Left renal cortex interstitium (tissue), 4 donors: ENCODE measurements at places on chromosomes 1 and 21.

DNA sequence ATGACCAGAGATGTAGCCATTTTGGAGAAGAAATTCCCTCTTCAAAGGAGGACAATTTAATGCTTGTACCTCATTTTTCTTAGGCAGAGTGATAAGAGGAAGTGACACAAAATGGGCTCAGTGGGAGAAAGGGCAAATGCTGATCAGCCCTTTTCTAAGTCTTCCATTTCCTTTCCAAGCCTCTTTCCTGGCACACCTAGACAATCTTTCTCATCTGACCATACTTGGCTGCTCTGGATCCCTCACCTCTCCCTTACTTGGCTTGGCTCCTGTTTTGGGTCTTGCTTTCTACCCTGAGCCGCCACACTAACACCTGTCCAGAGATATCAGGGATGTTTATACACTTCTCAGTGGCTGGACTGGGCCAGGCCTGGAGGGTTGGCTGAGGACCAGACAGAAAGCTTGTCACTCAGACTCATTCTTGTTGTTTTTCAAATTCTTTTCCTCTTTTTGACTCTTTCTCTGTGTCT is 13.1 kb downstream of the TXNIP start:
- no peak for DNase-seq

- DNase-seq: no peak
These were observed 4.8 kb downstream of the GBP7 start for GRCh38 chr1:89171067-89171438.

GRCh38 chr1:232578651-232579195 is 51.2 kb downstream of the SIPA1L2 start:
- no peak for DNase-seq

DNA sequence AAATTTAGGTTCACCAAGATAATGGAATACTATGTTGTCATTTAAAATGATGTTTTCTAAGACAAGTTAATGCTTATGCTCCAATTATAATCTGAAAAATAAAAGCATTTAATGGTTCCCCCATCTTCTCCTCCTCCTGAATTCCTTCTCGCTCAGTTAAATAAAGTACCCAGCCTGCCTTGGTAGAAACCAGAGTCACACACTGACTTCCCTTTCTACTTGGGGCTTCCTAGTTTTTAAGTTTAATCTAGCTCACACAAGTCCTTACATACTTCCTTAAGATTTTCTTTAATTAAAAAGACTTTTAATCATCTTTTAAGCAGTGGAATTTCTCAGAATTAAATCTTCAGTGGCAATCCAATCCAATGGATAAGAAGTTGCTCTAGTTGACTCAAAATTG is 32.9 kb downstream of the CD58 start:
- DNase-seq: no peak

DNA sequence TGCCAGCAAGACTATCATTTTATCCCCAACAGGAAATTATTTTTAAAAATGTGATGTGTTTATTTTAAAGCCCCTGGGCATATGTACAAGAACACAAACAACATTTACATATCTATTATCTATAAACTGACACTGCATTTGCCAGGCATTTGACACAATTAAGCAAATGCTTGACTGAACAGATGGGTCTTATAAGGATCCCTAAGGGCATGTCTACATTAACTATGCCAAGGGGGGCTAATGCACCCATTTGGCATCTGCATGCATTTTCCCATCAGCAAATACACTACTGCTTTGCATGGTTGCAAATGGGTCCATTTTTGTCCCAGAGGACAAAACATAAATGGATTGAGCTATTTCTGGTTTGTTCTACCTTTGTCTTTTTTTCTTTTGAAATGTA is 884.8 kb upstream of the B3GALT2 start:
- no peak for DNase-seq

GRCh38 chr1:112701227-112702066 is 5.5 kb downstream of the RHOC start:
- DNase-seq: no peak

DNA sequence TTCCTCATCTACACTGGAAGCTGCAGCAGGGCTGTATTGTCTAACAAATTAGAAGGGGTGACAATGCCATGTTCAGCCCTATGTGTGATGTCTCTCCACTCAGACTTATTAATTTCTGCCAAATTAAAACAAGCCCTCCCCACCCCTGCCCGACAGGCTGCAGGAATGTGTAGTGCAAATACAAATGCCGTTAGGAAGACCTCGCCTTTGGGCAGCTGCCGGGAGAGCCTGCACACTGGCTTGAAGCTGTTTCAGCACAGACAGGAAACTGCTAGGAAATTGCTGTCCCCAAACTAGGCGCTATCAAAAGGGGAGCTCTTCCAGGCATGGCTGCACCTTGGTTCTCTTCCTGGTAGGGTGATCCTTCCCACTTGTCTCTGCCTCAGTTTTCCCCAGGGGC is 135.2 kb downstream of the ELAVL4 start:
- DNase-seq: no peak

- no peak for DNase-seq
These were observed 709.9 kb downstream of the KCNT2 start for GRCh38 chr1:195898373-195898772.

DNA sequence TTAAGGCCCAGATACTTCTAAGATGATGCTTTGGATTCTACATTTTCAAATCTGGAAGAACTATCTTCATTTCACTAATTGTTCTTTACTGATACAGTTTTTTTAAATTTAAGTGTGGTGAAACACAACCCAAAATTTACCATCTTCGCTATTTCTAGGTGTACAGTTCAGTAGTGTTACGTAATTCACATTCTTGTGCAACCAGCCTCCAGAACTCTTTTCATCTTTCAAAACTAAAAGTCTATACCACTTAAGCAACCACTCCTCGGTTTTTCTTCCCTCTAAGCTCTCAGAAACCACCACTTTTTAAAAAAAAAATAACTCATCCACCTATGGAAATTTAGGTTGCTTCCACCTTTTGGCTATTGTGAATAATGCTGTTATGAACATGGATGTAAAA is 220.7 kb downstream of the PDE4B start:
- DNase-seq: no peak

GRCh38 chr1:31788825-31789256 is 24.7 kb upstream of the ADGRB2 start:
- DNase-seq: no peak

DNA sequence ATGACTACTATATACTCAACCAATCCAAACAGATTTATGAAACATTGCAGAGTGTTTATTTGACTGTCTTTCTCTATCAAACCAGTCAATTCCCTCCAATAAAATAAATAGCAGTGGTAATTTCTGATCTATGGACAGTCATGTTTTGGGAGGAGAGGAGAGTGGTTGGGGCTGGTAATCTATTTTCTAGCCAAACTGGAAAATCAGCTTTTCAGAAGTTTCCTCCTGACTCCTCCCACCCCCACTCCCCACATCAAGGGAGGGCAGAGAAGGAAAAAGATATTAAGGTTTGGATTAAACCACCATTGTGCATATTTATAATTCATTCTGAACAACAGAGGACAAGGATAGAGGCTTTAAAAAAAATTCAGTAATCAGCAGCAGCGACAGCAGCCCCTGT is 69.4 kb upstream of the SOX13 start:
- no peak for DNase-seq

DNA sequence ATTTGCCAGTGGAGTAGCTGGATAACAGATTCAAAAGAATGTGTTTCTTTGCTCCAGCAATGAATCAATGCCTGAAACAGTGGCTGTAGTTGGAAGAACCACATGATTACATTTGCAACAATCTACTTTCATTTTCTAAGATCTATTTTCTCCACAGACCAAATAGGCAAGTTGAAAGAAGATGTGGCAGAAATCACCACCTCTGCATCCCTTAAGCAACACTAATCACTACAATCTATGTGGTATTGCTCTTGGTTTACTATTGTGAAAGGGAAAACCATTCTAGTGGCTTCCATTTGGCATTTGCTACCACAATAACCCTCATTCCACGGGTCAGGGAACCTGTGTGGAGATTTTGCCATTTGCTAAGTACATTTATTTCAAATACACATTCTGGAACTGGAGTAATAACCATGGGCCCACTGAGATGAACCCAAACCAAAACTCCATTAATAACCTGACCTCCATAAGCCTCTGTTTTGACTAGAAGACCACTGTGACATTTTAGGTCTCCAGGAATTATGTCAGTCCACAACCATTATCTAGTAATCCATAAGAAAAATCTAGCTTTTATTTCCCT is 66.3 kb downstream of the C1orf185 start:
- no peak for DNase-seq

DNA sequence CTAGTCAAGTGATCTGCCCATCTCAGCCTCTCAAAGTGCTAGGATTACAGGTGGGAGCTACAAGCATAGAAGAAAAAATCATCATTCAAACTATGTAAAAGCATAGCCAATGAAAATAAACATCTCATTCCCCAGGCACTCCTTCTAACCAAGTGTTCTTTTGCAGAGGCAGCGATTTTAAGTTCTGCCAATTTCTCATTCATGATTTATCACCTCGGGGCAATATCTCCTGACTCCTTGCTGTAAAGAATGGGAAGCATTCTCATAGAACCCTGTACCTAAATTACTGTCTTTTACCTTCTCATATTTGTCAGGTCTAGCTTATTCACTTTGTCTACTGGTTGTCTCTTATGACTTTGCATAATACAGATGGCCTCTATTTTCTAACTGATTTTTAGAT is 32.5 kb upstream of the IVNS1ABP start:
- DNase-seq: no peak

GRCh38 chr1:163410073-163410999 is 88.6 kb downstream of the NUF2 start:
- peak; percentile 67 for DNase-seq

- DNase-seq: no peak
These were observed 1.9 kb upstream of the COL6A1 start for GRCh38 chr21:45979651-45980050.

DNA sequence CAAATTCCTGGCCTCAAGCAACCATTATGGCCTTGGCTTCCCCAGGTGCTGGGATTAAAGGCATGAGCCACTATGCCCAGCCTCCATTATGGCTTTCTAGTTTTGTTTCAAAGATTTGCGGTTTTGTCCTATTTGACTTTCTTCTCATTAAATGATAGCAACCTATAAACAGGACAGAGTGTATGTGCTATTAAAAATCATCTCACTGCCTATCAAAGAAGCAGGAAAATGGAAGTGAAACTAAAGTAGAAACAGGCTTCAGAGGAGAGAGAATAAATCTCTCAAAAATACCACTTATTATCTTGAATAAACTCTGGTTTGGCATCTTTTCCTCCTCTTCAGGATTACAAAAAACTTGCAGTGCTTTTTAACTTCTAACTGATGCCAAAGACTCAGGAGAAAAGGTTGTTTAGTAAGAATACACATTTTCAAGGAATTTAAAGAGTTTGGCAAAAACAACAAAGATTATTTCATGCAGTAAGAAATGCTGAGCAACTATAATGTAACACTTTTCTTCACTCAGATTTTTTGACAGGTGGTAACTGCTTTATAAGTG is 28.7 kb downstream of the ACBD3 start:
- DNase-seq: no peak

DNA sequence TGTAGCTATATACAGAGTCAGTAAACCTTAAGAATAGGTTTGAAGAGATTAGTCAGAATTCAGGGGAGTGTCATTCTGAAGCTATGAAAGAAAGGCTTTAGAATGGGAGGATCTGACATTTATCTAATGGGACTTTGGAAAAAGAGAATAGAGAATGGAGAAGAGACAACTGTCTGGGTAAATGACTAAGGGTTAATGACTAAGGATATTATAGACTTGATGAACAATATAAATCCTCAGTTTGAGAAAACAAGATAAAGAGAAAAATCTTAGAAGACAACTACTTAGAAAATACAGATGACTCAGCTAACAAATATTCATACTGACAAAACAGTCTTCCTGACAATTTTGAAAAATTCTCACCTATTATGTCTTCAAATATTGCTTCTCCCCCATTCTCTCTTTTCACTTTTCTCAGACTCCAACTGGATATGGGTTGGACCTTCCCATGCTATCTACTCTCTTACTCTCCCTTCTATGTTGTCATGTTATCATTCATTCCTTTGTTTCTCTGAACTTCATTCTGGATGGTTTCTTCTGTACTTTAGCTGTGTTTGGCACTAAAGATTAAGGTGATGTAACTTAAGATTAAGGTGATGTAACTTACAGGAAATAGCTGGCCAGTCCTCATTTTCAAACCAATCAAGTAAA is 20.4 kb downstream of the SLC16A1 start:
- no peak for DNase-seq

DNA sequence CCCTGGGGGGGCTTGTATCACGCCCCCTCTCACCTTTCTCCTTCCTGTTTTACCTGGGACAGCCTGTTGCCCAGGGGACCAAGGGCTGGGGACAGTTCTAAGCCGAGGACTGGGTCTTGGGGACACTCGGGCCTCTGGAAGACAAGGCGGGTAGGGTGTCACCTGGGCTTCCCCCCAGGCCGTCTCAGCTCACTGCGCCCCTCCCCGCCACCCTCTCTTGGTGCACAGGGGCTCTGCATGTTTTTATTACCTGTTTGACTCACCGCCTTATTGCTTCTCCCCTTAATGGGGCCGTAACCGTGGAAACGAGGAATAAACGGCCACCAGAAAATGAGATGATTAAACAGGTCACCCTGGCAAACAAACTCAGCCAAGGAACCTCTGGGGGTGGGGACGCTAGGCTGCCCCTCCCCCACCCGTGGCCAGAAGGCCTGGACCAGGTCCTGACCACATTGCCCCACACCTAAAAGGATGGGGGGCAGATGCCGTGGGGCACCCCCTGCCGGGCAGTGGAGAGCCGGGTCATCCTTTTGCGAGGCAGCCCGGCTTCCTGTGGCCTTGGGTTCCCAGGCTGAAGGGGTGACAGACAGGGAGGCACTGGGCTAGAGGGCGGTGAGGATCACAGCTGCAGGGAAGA is 109.9 kb downstream of the CASZ1 start:
- DNase-seq: no peak

DNA sequence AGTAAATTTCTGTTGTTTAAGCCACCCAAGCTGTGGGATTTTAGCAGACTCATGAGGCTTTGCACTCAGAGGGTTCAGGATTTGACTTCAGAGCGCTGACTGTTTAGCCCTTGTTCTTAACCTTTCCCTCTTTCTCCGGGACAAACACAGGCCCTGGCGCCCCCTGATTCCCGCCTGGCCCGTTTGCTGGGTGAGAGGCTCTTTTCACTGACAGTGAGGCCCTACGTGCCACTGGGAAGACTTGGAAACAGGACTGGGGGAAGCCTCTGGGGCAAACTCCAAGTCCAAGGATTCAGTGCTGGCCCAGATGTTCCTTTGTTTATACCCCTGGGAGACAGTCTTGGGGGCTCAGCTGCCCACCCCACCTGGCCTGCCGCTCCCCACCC is 11.7 kb upstream of the TRIM63 start:
- no peak for DNase-seq

DNA sequence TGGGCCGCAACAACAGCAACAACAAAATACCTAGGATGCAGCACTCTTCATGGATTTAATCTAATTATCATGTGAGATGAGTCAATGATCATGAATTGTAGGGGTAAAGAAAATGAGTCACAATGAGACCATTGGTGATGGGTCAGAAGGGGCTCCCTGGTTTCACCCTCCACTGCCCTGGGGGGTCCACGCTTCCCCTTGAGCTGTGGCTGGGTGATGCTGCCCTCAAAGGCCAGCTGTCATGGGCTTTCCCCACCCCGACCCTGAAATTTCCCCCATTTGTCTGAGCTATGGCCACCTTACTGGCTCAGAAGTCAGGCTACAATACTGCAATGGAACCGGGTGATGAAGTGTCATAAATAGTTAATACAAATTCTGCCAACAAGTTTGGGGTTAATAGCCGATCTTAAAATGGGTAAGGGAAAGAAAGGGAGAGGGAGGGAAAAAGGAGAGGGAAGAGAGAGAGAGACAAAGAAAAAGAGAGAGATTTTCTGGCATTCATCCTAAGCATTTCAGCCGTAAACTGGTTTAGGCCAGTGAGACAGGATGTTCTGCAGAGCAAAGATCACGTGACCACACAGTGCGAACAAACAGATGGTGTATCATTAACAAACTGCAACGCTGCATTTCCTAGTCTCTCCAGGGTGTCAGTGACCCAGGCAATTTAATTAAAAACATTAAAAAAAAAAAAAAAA is 143.4 kb upstream of the ERRFI1 start:
- peak; percentile 84 for DNase-seq
